Sigmoid colon (tissue), 7 donors: ENCODE measurements at places on chromosomes 2 and 18. TPM values are rescaled to one million over a fixed set of nuclear protein-coding genes. Genes with fewer than 3 reads are reported as not detected.

The NETO1 gene
- not detected for total RNA-seq

The TUBA3E gene
- not detected for total RNA-seq

The FMNL2 gene
- total RNA-seq = 24.8 TPM

The SIX3 gene
- not detected for total RNA-seq

The PKDCC gene
- total RNA-seq = 106 TPM

The RAB6C gene
- total RNA-seq = not detected

The IL37 gene
- not detected for total RNA-seq

The CAB39 gene
- 72.2 TPM for total RNA-seq

The SCTR gene
- not detected for total RNA-seq

The TMEM182 gene
- total RNA-seq = 0.36 TPM

The FAM237A gene
- not detected for total RNA-seq

The KCNE4 gene
- total RNA-seq = 6.4 TPM

The CACNB4 gene
- 2.6 TPM for total RNA-seq

The SLC9A4 gene
- total RNA-seq = not detected

The MGAT5 gene
- 28.9 TPM for total RNA-seq

The GPC1 gene
- total RNA-seq = 7.2 TPM

The PARD6G gene
- total RNA-seq = 9.9 TPM

The CLHC1 gene
- 15.2 TPM for total RNA-seq

The SPEG gene
- 123 TPM for total RNA-seq

The KIF3C gene
- total RNA-seq = 9.4 TPM

The L3MBTL4 gene
- total RNA-seq = 3.4 TPM

The STAT4 gene
- total RNA-seq = 2.3 TPM
